Prostate gland (tissue), 2 donors: ENCODE measurements at places on chromosomes 1 and 21.

- no peaks in the 10 kb centered on the region for H3K36me3 ChIP-seq
- DNase-seq = no peak
- no peaks in the 10 kb centered on the region for H3K4me1 ChIP-seq
- H3K4me3 ChIP-seq = no peak overlapping the region
- H3K27ac ChIP-seq = no peak overlapping the region
- H3K27me3 ChIP-seq = no peaks in the 10 kb centered on the region
Observed at GRCh38 chr1:153805886-153806719, 30.9 kb downstream of the SLC27A3 start.

DNA sequence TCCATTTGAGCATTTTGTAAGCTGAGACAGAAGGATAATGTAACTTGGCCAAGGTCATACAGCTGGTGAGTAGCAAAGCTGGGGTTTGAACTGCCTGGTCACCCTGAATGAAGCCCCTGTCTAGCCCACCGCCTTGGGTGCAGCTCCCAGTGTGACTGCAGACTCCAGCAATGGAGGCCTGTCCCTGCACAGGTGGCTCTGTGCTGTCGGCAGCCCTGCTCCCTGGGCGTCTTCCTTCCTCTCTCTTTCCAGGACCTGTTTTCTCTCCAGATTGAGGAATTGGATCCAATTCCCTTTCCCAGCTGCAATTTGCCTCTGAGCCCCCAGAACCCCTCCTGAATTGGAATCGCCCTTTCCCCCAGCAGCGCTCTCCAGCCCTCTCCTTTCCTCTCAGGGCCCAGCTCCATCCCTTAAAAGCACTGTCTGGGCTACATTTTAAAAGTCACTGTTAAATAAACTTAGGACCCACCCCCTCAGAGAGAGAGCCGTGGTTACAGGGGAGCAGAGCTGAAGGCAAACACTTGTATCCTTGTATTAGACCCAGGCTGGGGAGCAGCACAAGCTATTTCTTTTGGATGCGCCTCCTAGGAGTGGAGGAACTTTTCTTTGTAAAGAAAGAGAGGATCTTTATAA is 161.4 kb upstream of the LMO4 start:
- H3K4me1 ChIP-seq = no peaks in the 10 kb centered on the region
- no peaks in the 10 kb centered on the region for H3K27me3 ChIP-seq
- H3K36me3 ChIP-seq = no peaks in the 10 kb centered on the region
- H3K27ac ChIP-seq = no peak overlapping the region

DNA sequence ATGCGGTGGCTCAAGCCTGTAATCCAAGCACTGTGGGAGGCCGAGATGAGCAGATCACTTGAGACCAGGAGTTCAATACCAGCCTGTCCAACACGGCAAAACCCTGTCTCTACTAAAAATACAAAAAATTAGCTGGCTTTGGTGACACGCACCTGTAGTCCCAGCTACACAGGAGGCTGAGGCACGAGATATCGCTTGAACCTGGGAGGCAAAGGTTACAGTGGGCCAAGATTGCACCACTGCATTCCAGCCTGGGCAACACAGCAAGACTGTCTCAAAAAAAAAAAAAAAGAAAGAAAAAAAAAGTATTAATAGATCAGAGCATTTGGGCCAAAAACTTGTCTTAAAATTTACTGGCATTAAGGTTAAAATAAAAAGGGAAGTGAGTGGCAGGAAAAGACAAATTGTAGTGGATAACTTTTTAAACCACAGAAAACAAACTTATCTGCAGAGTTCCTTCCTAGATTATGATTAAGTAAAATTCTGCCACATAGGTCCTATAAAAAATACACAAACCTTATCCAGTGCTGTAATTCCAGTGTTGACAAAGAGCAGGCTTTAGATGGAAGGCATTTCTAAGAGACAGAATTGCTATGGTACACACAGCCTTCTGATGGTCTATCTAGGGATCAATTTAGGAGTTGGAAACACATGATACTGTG is 53.3 kb downstream of the EIF4G3 start:
- no peak overlapping the region for H3K27ac ChIP-seq
- no peaks in the 10 kb centered on the region for H3K36me3 ChIP-seq
- no peaks in the 10 kb centered on the region for H3K27me3 ChIP-seq
- H3K4me1 ChIP-seq = no peaks in the 10 kb centered on the region
- no peak for DNase-seq

DNA sequence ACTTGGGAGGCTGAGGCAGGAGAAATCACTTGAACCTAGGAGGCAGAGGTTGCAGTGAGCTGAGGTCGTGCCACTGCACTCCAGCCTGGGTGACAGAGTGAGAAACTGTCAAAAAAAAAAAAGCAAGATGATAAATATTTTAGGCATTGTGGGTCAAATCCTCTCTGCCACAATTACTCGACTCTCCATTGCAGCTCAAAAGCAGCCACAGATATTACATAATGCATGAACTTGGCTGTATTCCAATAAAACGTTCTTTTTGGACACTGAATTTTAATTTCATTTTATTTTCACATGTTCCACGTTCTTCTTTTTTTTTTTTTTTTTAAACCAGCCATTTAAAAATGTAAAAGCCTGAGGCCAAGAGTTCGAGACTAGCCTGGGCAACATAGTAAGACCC is 69.4 kb downstream of the TCP10L start:
- H3K4me1 ChIP-seq = no peaks in the 10 kb centered on the region
- H3K36me3 ChIP-seq = no peaks in the 10 kb centered on the region
- H3K27me3 ChIP-seq = no peaks in the 10 kb centered on the region

DNA sequence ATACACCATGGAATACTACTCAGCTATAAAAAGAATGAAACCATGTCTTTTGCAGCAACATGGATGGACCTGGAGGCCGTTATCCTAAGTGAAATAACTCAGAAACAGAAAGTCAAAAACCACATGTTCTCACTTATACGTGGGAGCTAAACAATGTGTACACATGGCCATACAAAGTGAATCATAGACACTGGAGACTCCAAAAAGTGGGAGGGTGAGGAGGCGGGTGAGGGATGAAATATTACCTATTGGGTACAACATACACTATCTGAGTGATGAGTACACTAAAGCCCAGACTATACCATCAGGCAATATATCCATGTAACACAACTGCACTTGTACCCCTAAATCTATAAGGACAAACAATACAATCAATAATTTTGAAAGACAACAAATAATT is 39.5 kb upstream of the FAM20B start:
- H3K36me3 ChIP-seq = no peaks in the 10 kb centered on the region
- no peak overlapping the region for H3K27ac ChIP-seq
- DNase-seq = no peak
- H3K4me3 ChIP-seq = no peak overlapping the region

GRCh38 chr1:119228335-119229080 is 88.1 kb upstream of the WARS2 start:
- no peaks in the 10 kb centered on the region for H3K27me3 ChIP-seq
- H3K4me3 ChIP-seq = no peak overlapping the region
- DNase-seq = no peak
- no peaks in the 10 kb centered on the region for H3K36me3 ChIP-seq

- H3K27ac ChIP-seq = no peak overlapping the region
- H3K36me3 ChIP-seq = no peaks in the 10 kb centered on the region
- no peaks in the 10 kb centered on the region for H3K4me1 ChIP-seq
- no peaks in the 10 kb centered on the region for H3K27me3 ChIP-seq
- H3K4me3 ChIP-seq = no peak overlapping the region
- no peak for DNase-seq
Observed at GRCh38 chr21:41815652-41816582, 49.1 kb upstream of the RIPK4 start.

DNA sequence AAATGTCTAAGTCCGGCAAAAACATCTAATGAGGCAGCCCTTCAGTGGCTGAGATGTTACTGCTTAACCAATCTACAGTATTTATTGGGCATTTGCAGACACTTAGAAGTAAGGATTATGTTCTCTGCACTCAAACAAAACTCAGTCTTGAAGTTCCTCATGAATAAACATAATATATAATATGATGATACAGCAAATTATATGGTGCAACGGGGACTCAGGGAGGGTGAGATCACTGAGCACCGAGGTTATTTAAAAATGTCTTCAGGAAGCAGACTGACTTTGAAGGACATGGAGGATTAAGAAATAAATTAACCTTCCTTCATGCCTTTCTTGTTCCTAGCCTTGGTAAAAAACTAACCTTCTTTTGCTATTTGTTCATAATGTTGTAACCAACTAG is 27.9 kb downstream of the WDR64 start:
- no peaks in the 10 kb centered on the region for H3K36me3 ChIP-seq
- H3K27ac ChIP-seq = no peak overlapping the region
- no peak overlapping the region for H3K4me3 ChIP-seq
- DNase-seq = no peak
- no peaks in the 10 kb centered on the region for H3K27me3 ChIP-seq

GRCh38 chr1:7921796-7922195 is 18.8 kb downstream of the TNFRSF9 start:
- no peaks in the 10 kb centered on the region for H3K27me3 ChIP-seq
- no peak overlapping the region for H3K4me3 ChIP-seq
- DNase-seq = no peak
- H3K36me3 ChIP-seq = no peaks in the 10 kb centered on the region
- H3K4me1 ChIP-seq = no peaks in the 10 kb centered on the region

DNA sequence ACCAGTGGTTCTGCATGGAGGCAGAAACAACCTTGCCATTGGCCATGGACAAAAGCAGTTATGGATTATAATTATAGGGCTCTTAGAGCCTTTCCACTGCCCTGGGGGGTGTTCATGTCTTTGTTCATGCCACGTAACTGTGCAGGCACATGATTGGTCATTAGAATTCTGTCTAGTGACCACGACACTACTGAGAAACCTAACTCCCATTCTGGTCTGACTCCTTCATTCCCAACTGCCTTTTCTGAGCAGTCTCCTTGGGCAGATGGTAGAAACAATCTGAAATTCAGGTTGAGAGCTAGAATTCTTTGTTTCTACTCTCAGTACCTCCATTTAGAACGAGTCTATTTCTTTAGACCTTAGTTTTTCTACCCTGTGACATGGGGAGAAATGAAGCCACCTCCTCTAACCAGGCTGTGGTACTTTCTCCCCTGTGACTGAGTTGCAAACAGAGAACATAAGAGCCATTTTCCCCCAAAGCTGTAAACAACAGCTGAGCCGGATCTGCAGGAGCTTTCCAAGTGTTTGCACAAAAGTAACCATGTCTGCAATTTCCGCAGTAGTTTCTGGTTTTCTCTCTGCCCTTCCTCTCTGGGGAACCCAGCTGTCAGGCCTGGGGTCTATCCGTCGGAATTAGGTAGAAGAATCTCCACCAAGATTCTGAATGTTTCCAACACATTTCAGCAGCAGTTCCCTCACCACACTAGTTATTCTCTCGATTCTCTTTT is 37.7 kb upstream of the IPO9 start:
- peak overlapping the region; percentile 53 for H3K27ac ChIP-seq
- H3K4me3 ChIP-seq = no peak overlapping the region
- no peaks in the 10 kb centered on the region for H3K36me3 ChIP-seq
- peaks cover 13% of the 10 kb centered on the region for H3K4me1 ChIP-seq
- H3K27me3 ChIP-seq = no peaks in the 10 kb centered on the region

DNA sequence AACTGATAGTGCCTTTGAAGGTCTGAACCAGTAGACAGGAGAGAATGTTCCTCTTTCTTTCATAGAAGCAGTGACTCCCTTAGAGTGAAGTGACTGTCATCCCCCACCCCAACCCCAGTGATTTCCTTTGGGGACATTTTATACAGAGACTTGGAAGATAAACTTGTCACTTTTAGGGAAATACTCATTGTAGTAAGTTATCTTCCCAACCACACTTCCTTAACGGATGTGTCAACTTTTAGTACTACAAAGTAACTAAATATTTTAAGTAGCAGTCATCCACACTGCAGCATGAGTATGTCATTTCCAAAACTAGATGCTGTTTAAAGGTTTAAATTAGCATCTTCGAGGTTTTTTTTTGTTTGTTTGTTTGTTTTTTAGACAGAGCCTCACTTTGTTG is 13.7 kb downstream of the LRRC8B start:
- no peaks in the 10 kb centered on the region for H3K27me3 ChIP-seq
- H3K4me3 ChIP-seq = no peak overlapping the region
- no peaks in the 10 kb centered on the region for H3K4me1 ChIP-seq
- DNase-seq = no peak

- H3K27ac ChIP-seq = no peak overlapping the region
- DNase-seq = no peak
- H3K4me3 ChIP-seq = no peak overlapping the region
- no peaks in the 10 kb centered on the region for H3K36me3 ChIP-seq
Observed at GRCh38 chr1:115296981-115297380, 41.1 kb downstream of the NGF start.

GRCh38 chr1:85203573-85204171 is 2.9 kb upstream of the SYDE2 start:
- no peak overlapping the region for H3K4me3 ChIP-seq
- no peak for DNase-seq
- H3K27ac ChIP-seq = no peak overlapping the region
- H3K27me3 ChIP-seq = no peaks in the 10 kb centered on the region

- DNase-seq = no peak
- H3K27me3 ChIP-seq = no peaks in the 10 kb centered on the region
- H3K36me3 ChIP-seq = no peaks in the 10 kb centered on the region
- no peaks in the 10 kb centered on the region for H3K4me1 ChIP-seq
Observed at GRCh38 chr1:24167008-24167407, 20.1 kb downstream of the IFNLR1 start.

DNA sequence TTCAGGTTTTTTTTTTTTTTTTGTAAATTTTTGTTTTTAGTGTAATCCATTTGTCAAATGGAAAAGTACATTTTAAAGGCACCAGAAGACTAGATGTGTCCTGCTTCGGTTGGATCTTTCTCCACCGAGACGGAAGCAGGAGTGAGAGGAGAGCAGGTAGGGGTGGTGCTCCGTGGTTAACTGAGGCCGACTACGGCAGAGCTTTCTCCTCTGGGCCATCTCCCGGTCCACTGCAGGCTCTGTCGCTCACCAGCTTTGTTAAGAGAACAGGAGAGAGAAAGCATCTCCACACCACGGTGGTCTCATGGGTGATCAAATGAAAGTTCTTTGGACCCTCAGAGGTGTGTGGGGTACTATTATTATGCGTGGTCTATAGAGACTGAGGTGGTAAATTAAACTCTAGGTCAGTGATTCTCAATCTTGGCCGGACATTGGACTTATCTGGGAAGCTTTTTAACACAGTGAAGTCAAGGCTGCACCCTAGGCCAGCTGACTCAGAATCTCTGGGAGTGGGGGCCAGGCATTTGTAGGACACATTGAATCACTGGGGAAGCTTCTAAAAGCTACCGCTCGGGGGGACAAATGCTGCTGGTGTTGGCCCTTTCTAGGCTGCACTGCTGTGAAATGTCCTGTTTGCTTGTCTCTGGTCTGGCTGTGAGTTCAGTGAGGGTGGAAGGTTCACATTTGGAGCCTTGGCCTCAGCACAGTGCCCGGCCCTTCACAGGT is 25.0 kb downstream of the ABCA4 start:
- H3K27ac ChIP-seq = peak overlapping the region; percentile 65
- H3K27me3 ChIP-seq = no peaks in the 10 kb centered on the region
- no peaks in the 10 kb centered on the region for H3K36me3 ChIP-seq
- no peak overlapping the region for H3K4me3 ChIP-seq
- DNase-seq = no peak

- no peaks in the 10 kb centered on the region for H3K4me1 ChIP-seq
- H3K36me3 ChIP-seq = no peaks in the 10 kb centered on the region
- no peaks in the 10 kb centered on the region for H3K27me3 ChIP-seq
- no peak overlapping the region for H3K4me3 ChIP-seq
- DNase-seq = no peak
Observed at GRCh38 chr1:200969726-200970561, 53.6 kb downstream of the KIF21B start.
